ENCODE measurements at places on chromosomes 7 and 10.

DNA sequence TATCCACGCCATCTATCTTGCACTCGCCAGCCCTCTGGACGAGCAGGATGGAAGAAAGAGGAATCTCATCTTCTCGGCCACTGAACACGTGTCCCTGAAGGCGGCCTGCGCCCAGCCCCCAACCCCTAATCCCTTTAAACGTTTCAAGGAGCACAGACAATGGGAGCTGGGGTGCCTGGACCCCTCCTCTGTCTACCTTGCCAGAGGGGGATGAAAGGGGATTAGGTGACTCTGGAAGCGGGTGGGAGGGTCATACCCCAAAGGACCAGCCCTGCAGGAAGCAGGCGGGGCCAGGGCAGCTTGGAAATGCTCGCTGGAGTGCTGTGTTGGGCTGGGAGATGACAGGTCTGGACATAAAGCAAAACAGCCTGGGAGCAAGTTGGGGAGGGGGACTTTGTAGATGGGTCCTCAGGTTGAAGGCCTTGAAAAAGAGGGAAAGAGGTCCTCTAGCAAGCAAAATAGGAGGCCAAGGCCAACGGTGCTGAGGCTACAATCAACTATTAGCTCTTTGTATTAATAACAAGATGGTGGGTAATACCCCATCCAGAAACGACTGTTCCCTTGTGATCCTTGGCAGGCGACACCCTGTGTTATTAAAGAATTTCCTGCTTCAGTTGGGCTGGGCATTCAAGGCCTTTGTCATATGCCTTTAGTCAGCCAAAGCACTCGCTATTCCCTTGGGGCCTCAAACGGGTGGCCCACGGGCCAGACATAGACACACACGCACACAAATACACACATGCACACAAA lies 126.5 kb upstream of the UNC5B start:
- DNase-seq = no peak

- DNase-seq = peak; percentile 28
Observed at GRCh38 chr7:111735661-111736551, 173.6 kb upstream of the IMMP2L start.

DNA sequence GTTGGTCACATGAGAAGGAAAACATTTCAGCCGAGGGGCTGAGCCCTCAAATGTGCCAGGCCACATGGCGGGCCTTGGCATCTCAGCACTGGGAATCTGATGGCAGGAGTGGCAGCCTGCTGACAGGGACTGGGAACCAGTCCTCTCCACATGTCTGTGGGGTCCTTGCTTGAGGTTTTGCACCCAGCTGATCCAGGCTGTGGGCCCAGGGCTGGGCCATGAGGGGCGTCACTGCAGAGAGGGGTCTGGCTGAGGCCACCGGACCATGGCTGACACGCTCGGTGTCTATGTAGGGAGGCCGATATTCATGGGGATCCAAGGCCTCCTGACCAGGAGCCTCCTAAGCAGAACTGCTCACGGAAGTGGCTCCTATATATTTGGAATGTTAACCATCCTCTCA lies 31.0 kb upstream of the PWWP2B start:
- no peak for DNase-seq

GRCh38 chr10:91284486-91285090 lies 64.1 kb downstream of the PCGF5 start:
- DNase-seq = no peak

- DNase-seq = no peak
Observed at GRCh38 chr10:69361303-69361614, 55.5 kb downstream of the TACR2 start.

DNA sequence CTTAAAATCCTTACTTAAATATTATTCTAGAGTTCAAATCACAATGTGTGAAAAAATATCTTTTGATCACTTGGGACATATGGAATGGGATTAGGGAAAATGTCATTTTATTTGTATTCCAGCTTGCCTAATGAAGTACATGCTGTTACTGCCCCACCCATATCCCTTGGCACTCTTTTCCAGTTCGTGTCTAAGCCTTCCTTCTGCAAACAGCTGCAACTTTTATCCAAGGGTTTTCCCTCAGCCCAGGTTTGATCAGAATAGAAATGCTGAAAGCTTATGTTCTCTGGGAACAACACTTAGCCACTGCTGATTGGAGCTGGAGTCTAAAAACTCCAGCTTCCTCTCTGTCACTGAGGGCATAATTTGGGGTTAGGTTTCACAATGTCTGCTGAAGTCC lies 214.1 kb upstream of the FAM3C start:
- DNase-seq = no peak

DNA sequence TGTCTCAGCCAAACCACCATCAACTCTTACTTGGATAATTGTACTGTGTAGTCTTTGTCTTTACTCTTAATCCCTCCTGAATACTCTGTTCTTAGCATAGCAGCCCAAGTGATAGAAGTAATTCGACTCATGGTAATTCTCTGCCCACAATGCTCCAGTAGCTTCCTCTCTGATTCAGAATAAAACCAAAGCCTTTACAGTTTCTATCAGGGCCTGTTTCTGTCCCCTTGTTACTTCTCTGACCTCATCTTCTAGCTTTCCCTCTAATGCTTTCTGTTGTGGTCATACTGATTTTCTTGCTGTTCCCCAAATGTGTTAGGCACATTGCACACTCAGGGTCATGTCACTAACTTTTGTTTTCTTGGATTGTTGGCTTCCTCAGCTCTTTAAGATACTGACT lies 8.0 kb downstream of the ZNF518A start:
- DNase-seq = no peak

DNA sequence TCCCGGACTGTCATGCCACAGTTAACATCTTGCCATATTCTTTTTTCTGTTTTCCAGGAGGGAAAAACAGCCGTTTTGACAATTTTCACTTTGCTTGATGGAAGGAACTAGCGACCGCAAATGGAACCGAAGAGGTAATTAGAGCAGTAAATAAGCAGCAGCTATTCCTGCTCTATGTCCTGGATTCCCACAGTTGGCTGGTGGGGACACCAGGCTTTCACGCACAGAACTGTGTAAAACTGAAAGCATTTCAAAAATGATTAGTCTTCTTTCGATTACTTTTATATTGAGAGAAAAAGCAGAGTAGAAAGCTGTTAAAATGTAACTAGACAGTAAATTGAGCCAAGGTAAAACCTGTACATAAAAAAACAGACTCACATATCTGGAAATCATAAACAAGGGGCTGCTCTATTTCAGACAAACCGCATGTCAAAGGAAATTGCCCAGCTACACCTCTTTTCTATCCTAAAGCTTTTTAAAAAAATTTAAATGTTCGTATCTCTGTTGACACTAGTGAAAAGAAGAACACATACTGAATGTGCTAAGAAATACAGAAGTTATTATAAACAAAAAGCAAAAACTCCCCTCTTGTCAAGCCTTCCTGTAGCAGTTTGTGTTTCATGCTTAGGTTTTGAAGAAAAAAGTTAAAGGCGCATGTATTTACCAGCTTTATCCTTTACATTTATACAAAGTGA lies 93.4 kb downstream of the RNF216 start:
- no peak for DNase-seq

DNA sequence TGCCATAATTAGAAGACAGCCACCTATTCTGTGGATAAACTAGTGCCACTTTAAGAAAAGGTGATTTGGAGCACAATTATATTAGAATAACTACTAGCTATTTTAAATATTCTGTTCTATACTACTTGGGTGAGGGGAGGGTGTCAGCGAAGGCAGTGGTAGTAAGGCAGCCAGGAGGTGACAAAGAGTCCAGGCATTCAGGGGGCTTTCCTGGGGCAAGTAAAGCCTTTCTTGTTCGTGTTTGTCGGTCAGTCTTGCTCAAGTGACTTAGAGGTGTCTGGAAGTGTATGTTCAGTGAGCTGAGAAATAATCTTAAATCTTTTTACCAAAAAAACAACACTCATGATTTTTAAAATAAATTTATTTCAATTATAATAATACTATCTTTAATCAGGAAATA lies 34.4 kb downstream of the ADD3 start:
- DNase-seq = no peak

DNA sequence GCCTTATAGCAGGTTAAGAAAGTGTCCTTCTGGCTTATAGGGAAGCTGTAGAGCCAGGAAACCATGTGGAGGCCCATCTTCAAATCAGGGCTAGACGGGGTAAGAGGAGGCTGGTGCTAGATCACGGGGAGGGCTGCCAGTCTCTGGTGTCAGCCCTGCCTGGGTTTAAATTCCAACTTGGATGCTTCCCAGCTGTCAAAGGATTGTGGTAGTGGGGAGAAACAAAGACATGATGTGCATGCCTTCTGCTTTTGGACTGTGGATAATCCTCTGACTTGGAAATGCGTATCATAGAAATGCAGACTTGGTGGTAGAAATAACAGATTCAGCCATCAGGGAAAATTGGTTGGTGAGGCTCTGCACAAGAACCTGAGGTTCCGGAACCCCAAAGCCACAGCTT lies 325.6 kb downstream of the PHTF2 start:
- DNase-seq = no peak

DNA sequence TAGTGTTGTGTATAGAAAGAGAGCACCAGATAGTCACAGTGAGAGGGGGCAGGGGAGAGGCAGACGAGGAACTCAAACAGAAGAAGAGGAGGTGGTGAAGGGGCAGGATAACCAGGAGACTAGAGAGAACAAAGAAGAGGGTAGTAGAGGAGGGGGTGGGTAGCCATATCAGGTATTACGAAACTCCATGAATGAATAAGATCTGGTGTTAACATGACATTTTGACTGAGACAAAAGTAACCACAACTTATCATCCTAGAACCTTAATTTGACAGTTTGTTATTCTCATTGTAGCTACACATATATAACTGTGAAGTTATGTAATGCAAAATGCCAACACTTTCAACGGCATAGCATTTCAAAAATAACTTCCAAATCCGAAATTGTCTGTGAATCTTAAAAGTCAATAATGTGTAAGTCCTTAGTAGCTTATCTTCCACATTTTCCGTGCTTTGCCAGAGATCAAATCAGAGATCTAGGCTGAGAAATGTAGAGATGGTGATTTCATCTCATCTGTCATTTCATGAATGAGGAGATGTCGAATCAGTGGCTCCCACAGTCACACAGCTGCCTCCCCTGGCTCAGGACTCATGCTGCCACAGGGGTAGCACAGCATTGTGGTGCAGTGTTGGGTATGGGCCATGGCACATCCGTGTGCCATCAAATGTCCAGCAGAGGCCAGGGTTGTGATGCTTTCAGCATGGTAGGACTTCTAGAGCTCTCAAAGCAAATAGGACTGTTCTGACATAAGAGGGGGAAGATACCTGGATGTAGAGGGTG lies 202.1 kb downstream of the HECW1 start:
- DNase-seq = no peak

GRCh38 chr7:876972-877311 lies 588 bp downstream of the GET4 start:
- DNase-seq = no peak

DNA sequence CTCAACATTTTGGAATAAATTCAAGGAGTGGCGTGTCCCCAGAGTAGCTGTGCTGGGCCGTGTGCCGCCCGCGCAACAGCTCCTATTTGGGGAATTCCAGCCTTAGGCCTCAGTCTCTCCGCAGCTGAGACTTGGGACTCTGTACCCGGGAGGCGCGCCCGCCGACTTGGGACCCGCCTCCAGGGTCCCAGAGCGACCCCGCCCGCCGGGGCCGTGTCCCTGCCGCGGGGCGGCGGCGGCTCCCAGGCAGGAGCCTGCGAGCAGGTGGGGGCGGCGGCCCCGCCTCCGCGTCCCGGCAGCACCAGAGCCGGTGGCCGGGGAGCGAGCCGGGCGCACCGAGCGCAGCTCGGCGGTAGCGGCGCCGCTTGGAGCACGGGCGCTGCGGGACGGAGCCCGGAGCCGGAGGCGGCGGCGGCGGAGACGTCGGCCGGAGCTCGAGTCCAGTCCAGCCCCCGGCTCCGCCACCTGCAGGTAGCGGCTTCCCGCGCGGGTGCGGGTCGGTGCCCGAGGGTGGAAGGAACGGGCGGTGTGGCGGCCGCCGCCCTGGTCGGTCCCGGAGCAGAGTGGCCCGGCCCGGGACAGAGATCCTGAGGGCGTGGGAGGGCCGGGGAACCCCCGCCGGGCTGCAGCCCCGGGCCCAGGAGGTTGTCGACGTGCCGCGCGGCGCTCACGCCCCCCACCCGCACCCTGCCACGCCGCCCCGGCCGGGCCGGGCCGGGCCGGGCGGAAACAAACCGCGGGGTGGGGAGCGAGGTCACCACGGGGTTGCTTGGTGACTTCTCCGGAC lies at the start of gene WIPF3:
Gene WIPF3 (plus strand): TSS at position 301 of the 787 bp plus-strand sequence. CDS start 28,217 bp downstream, outside the sequence.
- DNase-seq = no peak

DNA sequence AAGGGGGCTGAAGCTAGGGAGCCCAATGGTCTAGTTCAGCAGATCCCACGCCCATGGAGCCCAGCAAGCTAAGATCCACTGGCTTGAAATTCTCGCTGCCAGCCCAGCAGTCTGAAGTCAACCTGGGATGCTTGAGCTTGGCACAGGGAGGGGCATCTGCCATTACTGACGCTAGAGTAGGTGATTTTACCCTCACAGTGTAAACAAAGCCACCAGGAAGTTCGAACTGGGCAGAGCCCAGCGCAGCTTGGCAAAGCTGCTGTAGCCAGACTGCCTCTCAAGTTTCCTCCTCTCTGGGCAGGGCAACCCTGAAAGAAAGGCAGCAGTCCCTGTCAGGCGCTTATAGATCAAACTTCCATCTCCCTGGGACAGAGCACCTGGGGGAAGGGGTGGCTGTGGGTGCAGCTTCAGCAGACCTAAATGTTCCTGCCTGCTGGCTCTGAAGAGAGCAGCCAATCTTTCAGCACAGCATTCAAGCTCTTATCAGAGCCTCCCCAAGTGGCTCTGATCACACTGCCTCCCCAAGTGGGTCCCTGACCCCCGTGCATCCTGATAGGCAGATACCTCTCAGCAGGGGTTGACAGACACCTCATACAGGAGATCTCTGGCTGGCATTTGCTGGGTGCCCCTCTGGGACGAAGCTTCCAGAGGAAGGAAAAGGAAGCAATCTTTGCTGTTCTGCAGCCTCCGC lies 167.8 kb downstream of the CCDC71L start:
- DNase-seq = no peak

DNA sequence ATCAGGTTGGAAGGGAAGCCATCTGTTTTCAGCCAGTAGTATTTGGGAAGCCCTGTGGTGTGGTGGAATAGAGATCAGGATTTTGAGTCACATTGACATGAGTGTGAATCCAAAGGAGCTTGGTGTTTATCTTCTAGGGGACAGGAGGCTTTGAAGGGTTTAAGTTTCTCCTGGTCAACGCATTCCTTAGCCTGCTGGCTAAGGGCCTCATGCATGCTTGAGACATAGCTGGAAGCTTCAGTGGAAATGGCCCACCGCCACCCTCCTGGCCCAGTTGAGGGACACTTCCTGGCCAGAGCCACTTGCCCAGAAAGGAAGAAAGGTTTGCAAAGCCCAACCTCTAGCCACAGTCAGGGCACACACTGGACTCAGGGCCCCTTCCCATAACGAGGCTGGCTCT lies 70.9 kb downstream of the CDK1 start:
- DNase-seq = no peak

- DNase-seq = peak; percentile 93
Observed at GRCh38 chr7:44748045-44748947, at the start of gene ZMIZ2. Gene ZMIZ2, plus strand, starts transcription at chr7:44748847. Its CDS starts 7,403 bp downstream, at chr7:44756250.

Data from stimulated activated CD4-positive, alpha-beta T cell treated with anti-CD3 and anti-CD28 coated beads, Interleukin-12 subunit alpha, Interleukin-12 subunit beta, amount 100 ng/mL, for 4 hours (primary cell).